ENCODE measurements at places on chromosomes 16 and 17. TPM values are rescaled to one million over a fixed set of nuclear protein-coding genes. Genes with fewer than 3 reads are reported as not detected.

The KRT13 gene
- not detected for total RNA-seq

GRCh38 chr17:69810326-69810965 is 264.6 kb upstream of the KCNJ16 start:
- DNase-seq: no peak

DNA sequence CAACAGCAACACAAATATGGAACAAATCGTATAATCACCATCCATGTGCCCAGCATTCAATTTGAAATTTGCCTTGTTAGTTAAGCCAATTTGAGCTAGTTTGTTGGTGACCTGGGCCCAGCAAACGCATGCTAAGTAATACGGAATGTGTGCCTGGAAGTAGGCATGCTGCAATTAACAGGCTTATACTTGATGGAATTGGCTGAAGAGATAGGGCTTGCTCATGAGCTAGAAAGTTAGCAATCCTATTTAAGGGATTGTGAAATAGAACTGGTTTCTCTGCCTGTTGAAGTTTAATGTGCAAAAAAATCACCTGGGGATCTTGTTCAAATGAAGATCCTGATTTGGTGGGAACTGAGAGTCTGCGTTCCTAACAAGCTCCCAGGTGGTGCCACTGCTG is 8.5 kb upstream of the LPO start:
- DNase-seq: no peak

GRCh38 chr17:58974354-58974753 is 132.3 kb downstream of the TRIM37 start:
- no peak for DNase-seq

DNA sequence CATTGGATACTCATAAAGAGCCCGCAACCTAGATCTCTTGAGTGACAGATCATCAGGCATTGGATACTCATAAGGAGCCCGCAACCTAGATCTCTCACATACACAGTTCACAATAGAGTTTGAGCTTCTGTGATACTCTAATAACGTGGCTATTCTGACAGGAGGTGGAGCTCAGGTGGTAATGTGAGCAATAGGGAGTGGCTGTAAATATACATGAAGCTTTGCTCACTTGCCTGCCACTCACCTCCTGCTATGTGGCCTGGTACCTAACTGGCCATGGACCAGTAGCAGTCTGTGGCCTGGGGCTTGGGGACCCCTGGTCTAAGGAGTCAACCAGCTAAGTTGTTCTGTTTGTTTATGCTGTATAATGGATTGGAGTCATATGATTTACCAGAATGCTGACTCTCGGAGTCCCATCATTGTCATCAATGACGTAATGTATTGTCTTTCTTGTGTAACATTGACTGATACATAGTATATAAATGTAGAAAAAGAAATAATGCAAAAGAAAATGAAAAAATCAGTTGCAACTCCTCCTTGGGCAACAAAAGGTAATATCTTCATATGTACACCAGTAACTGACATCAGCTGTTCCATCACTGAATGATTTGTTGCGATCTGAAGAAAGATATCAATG is 17.5 kb downstream of the ABCA9 start:
- DNase-seq: no peak

Data from left cardiac atrium (tissue), 4 donors.